SW480 (cell line): ENCODE measurements at places on chromosomes 3 and 15.

GRCh38 chr3:172687501-172687900, 23.4 kb downstream of the NCEH1 start:
- no peak for DNase-seq

DNA sequence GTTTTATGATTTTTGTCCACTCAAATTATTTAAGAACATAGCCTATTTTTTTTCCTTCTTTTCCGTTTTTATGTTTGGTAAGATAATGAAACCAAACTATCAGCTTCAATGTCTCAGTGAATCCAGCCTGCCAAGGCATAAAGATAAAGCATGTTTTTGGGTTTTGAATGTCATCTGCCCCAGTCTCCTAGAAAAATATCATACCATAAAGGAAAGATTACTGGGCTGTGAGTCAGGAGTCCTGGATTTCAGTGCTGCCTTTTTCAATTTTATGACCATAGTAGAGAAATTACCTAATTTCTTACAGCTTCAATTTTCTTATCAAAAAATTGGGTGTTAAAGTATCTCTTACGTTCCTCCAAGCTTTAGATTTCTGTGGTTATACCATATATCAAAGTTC, 87.5 kb downstream of the GAP43 start:
- no peak for DNase-seq

DNA sequence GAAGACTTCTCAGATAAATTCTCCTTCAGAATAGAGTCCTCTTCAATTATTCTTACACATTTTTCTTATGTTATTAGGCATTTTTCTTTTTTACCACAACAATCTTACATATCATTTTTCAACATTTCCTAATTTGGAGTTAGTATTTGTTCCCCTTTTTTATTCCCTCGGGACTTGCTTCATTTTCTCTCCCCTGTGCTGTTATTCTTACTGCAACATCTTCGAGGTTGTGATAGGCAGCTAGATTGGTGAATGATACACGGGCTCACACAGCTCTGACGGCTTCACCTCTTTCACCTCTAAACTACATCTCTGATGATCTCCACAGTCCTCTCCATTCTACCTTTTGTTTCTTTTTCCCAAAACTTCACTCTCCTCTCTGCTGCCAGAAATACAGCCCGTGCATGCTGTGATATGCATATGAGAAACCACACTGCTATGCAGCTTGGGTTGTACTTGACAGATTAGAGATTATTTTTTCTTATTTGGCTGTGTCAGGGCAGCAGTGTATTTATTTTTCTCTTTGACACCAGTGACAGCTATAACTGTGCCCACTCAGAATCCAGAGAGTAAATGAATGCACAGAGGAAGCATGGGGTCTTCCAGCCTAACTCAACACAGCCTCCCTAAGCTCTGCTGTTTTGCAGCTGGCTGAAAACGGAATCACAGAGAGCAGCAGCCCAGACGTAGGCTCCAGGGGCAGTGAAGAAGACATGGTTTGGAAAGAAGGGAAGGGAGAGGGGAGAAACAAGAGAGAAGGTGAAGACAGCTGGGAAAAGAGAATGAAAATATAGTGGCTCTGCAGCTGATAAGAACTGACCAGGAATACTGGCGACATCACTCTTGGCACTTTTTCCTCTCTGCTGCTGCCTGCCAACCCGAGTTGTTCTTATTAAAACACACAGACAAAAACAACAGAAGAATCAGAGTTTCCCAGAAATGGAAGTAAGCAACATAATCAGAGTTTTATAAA, 61.8 kb downstream of the SLC9A9 start:
- no peak for DNase-seq

GRCh38 chr15:48541341-48542278, 103.9 kb downstream of the FBN1 start:
- no peak for DNase-seq

- DNase-seq, result no peak
Measured at GRCh38 chr3:49333091-49333490, 6.8 kb downstream of the USP4 start.

DNA sequence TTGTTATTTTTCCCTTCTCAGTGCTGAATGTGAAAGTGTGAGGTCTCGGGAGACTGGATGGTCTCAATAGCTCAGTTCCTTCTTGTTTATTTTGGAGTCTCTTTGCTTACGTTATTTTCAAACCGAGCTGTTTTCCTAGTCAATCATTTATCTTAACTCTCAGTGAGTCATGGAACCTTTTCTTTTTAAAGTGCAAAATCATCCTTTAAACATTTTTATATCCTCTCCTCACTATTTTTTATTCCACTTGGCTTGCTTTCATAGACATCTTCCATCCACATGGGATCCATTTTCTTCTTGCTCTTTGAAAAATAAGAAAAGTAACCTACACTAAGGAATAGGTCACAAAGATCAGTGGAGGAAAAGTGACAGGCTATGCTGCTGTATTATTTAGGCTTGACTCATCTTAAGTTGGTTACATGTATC, 497.8 kb downstream of the NAALADL2 start:
- DNase-seq, result no peak

- no peak for DNase-seq
Measured at GRCh38 chr3:11014253-11014652, 21.7 kb downstream of the SLC6A1 start.

- DNase-seq, result no peak
Measured at GRCh38 chr3:27985369-27986035, 255.9 kb upstream of the CMC1 start.

- no peak for DNase-seq
Measured at GRCh38 chr15:80153900-80154299, 1.1 kb downstream of the FAH start.

GRCh38 chr3:160686955-160687535, 10.1 kb downstream of the ARL14 start:
- peak; percentile 44 for DNase-seq
